ENCODE measurements at places on chromosomes 6 and 20. TPM values are rescaled to one million over a fixed set of nuclear protein-coding genes. Genes with fewer than 3 reads are reported as not detected.

- no peak for DNase-seq
Measured at GRCh38 chr6:104940238-104940892, 16.5 kb upstream of the LIN28B start.

GRCh38 chr20:34824806-34825529 is 483 bp downstream of the NCOA6 start:
- DNase-seq, result peak; percentile 74

GRCh38 chr20:48783533-48784272 is 44.1 kb downstream of the PREX1 start:
- DNase-seq, result no peak

GRCh38 chr6:1916334-1917070 is 306.8 kb downstream of the FOXC1 start:
- no peak for DNase-seq

DNA sequence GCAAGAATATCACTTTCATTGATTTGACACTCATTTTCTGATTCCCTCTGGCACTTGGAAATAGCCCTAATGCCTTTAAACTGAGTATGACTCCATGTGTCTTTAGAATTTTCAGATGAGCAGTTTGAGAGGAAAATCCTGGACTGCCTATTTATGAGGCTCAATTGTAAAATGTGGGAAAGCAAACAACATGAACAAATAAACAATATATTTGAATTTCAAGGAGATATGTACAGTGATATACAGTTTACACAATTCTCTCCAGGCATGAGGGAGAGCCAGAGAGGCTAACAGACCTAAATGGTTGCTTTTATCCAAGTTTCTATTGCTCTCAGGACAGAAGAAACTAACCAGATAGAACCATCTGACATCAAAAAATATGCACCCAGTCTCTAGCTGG is 748.2 kb upstream of the NRSN1 start:
- no peak for DNase-seq

GRCh38 chr6:156960525-156960924 is 183.3 kb downstream of the ARID1B start:
- no peak for DNase-seq

GRCh38 chr6:117534974-117535373 is 52.5 kb downstream of the DCBLD1 start:
- no peak for DNase-seq

DNA sequence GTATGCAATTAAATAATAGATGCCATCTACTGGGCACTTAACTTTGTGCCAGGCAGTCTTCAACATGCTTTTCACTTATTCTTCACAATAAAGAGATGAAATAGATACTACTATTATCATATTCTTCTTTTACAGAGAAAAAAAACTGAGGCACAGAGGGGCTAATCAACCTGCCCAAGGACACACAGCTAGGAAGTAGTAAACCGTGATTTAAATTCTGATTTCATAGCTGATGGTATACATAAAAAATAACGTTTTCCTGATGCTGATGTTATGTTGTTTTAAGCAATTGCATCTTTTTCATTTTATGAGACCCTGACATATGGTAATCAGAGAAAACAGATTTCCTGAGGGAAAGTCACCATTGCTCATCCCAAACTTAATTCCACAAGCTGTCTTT is 45.1 kb upstream of the ATXN1 start:
- DNase-seq, result no peak

GRCh38 chr6:133353061-133353460 is 111.9 kb downstream of the EYA4 start:
- DNase-seq, result no peak

GRCh38 chr20:62063981-62064769 is 1.5 kb downstream of the TAF4 start:
- DNase-seq, result peak; percentile 65

- DNase-seq, result no peak
Measured at GRCh38 chr6:108581237-108581931, 20.7 kb downstream of the FOXO3 start.

GRCh38 chr6:23879816-23880215 is 246.2 kb upstream of the NRSN1 start:
- no peak for DNase-seq

GRCh38 chr20:17807651-17808050 is 107.9 kb downstream of the BANF2 start:
- DNase-seq, result no peak

DNA sequence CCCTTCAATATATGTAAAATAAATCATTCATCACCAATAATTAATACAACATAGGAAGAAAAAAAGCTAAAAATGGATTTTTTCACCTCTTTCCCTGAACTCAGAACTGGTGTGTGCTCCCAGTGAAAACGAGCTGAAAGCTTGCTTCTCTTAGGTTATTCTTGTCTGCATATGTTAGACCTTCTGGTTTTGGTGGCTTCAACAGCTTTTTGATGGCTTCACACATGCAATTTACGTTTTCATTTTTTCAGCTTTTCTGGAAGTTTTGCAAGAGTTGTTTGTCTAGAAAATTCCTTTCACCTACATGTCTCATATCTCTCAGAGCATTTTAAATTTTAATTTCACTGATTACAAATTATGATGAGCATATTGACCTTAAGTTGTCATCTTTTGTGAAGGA is 86.9 kb upstream of the PTCHD4 start:
- DNase-seq, result no peak

DNA sequence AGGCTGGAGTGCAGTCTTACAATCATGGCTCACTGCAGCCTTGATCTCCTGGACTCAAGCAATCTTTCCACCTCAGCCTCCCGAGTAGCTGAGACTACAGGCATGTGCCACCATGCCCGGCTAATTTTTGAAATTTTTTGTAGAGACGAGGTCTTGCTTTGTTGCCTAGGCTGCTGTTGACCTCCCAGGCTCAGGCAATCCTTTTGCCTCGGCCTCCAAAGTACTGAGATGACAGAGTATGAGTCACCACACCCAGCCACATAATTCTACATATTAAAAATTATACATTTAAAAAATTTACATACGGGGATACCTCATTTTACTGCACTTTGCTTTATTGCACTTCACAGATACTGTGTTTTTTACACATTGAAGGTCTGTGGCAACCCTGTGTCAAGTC is 115.1 kb downstream of the MAN1A1 start:
- DNase-seq, result no peak

- no peak for DNase-seq
Measured at GRCh38 chr6:46437671-46438221, 53.5 kb downstream of the RCAN2 start.

GRCh38 chr20:35327074-35327976 is 35.1 kb upstream of the FAM83C start:
- no peak for DNase-seq

DNA sequence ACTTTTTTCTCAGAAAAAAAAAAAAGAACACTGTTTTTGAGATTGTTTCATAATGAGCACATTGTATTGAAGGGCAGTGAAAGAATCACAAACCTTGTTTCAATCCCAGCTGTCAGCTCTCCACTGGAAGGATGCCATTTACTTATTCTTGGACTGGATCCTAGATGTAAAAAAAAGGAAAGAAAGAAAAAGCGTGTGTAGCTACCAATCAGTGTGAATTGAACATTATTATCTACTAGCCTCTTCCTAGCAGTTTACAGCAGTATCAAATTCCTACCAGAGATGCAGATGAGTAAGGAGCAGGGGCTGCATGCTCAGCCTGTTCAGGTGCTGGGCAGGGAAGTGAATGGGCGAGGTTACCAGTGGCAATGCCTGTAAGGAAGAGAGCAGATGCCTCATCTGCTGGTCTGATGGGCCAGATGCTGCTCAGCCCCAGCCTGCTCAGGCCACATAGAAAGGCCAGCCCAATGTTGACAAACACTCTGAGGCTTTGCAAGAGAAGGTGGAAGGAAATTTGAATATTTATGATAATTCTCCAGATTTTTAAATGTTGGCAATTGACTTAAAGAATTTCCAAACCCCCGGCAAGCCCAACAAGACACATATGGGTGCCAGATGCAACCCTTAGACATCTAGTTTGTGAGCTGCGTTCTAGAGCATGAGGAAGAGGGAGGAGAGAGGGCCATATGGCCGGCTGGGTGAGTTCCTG is 189.5 kb downstream of the IBTK start:
- no peak for DNase-seq

DNA sequence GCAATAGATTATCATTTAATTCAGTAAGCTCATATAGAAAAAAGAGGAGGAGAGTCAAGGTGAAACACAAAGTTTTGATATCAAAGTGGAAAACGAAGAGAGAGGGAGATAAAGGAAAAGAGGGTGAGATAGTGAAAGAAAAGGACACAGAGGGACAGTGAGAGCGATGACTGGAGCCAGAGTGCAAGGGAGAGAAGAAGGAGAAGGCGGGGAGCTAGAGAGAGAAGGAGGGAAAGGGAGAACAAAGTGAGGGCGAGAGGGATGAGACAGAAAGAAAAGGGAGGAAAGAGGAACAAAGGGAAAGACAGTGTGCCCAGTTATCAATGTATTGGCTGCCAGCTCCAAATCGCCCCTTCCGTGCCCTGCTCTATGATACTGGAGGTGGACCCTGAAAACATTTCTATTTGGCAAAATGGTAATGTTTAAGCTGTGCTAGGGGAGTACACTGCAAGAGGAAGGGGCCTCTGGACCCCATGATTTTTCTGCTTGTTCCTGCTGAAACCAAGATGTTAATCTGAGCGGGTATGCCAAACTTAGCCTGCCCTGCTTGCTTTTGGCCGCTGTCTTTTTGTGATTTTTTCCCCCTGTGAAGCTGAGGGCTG is 27.8 kb downstream of the GPX5 start:
- DNase-seq, result no peak

GRCh38 chr6:151109361-151109760 is 130.4 kb upstream of the AKAP12 start:
- no peak for DNase-seq

- DNase-seq, result no peak
Measured at GRCh38 chr6:133460101-133460500, 218.9 kb downstream of the EYA4 start.

- no peak for DNase-seq
Measured at GRCh38 chr6:105318660-105319059, 84.2 kb downstream of the PREP start.

DNA sequence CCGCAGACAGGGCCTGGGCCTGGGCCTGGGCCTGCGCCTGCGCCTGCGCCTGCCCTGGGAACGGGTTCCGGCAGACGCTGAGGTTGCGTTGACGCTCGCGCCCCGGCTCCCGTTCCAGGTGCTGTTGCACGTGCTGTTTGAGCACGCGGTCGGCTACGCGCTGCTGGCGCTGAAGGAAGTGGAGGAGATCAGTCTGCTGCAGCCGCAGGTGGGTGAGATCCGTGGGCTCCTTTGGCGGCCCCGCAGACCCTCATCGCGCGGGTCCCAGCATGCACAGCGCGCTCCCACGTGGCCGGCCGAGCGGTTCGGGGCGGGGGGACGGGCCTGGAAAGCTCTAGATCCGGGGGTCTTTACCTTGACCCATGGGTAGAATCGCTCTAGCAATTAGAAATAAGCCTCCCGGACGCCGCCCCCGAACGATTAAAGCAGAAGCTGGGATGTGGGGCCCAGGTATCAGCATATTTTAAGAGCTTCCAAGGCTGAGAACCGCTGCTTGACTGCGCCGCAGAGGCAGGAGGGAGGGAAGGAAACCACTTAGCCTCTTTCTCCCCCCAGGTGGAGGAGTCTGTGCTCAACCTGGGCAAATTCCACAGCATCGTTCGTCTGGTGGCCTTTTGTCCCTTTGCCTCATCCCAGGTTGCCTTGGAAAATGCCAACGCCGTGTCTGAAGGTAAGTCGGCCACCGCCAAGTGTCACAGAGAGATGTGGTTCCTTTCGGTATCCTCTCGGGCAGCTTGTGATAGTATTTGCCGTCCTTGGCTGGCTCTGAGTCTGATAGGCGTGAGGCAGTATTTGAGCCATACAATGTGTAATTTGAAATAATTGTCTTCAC is 508 bp downstream of the NOP56 start:
- no peak for DNase-seq

DNA sequence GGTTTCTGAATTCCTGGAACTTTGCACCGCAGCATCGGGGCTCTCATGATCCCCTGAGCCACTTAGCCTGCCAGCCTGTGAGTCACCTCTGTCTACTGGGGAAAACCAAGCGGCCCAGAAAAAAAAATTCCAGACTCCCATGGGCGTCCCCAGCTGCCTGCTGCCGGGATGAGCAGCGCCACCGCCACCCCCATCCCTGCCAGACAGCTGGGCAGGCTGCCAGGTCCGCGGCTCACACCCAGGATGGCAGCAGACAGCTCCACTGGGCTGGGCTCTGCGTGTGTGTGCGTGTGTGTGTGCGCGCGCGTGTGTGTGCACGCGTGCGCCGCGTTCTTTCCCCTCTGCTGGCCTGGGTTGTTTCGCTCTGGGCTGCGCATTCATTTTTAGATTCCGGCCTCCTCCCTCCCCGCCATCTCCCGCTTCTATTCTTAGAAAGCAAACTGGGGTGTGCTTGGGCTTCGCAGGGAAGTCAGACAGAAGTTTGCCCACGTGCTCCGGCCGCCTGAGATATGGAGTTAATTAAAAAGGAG is 38.9 kb upstream of the PMEPA1 start:
- peak; percentile 85 for DNase-seq

GRCh38 chr6:119609865-119610264 is 260.3 kb upstream of the MAN1A1 start:
- DNase-seq, result no peak

DNA sequence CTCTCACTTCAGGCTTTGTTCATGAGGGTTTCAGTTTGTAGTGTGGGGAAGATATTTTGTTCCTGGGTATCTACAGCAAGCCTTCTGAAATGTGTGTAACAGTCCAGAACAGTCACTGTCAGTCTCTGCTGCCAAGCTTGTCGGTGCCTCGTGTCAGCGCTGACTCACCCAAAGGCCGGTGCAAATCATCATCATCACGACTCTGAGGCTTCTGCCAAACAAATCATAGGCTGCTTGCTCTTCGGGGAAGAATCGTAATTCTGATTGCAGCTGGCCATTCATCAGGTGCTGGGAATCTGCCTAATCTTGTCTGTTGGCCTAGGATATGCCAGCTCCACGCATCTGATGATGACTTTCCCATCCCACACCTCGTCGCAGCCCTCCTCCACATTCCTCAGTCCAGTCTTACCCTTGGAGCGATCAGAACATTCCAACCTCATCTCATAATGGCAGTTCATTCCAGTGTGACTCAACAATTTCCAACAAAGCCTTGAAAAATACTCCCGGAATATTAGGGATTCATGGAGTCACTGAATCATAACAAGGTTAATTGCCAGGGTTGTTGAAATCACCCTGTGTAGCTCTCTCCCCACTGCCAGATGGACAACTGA is 40.9 kb downstream of the ALDH8A1 start:
- DNase-seq, result peak; percentile 77

ACSS1 gene
- total RNA-seq, result 27.4 TPM

AIF1 gene
- total RNA-seq, result 50.6 TPM

LY6G6F gene
- total RNA-seq, result not detected

HLA-DQA2 gene
- 10.2 TPM for total RNA-seq

ZNF831 gene
- 0.36 TPM for total RNA-seq

PDE10A gene
- 14.1 TPM for total RNA-seq

FKBP1A gene
- total RNA-seq, result 242 TPM

CCND3 gene
- 62.9 TPM for total RNA-seq

HLA-DPB1 gene
- total RNA-seq, result 138 TPM

CRISP3 gene
- total RNA-seq, result 1.1 TPM

DDR1 gene
- total RNA-seq, result 93.5 TPM

TCF15 gene
- 2.1 TPM for total RNA-seq

HMGCLL1 gene
- total RNA-seq, result 3.8 TPM

HTR1E gene
- not detected for total RNA-seq

LAMA4 gene
- 332 TPM for total RNA-seq

ADAM33 gene
- 117 TPM for total RNA-seq

TRIM40 gene
- total RNA-seq, result not detected

Measured in sciatic nerve (tissue), 2 donors.